ENCODE measurements at places on chromosomes 1 and 21.

- no peak for DNase-seq
These were observed 19.1 kb upstream of the TMEM183A start for GRCh38 chr1:202987922-202988583.

- DNase-seq = no peak
These were observed 131.8 kb downstream of the CAMTA1 start for GRCh38 chr1:6917067-6917466.

GRCh38 chr1:95584315-95584714 is 350.3 kb downstream of the RWDD3 start:
- no peak for DNase-seq

- DNase-seq = no peak
These were observed 1064.4 kb downstream of the NCAM2 start for GRCh38 chr21:22062472-22063139.

GRCh38 chr1:22540337-22540736 is 23.0 kb upstream of the EPHA8 start:
- DNase-seq = no peak

Measured in activated CD4-positive, alpha-beta T cell treated with anti-CD3 and anti-CD28 coated beads for 4 hours (primary cell).